H7 (cell line): ENCODE measurements at places on chromosomes 7 and 10. TPM values are rescaled to one million over a fixed set of nuclear protein-coding genes. Genes with fewer than 3 reads are reported as not detected.

Gene ZNF518A
- total RNA-seq: 15.3 and 20.4 TPM in 2 replicates

Gene SFTPA1
- not detected in 2 replicates for total RNA-seq

Gene ATG9B
- 1.7 TPM in 2 replicates for total RNA-seq

Gene NCF1
- total RNA-seq: 0.31 and 0.70 TPM in 2 replicates

Gene OR2A2
- not detected in 2 replicates for total RNA-seq

Gene PIK3CG
- total RNA-seq: 0.03 TPM in 1 of 2 replicates, not detected in the other

Gene TRIM50
- total RNA-seq: 0.11 TPM in 1 of 2 replicates, not detected in the other

Gene VPS41
- 12.3 and 22.2 TPM in 2 replicates for total RNA-seq
